ENCODE measurements at places on chromosomes 12 and 14.

- no peak for DNase-seq
Observed at GRCh38 chr12:11730299-11731041, 81.0 kb downstream of the ETV6 start.

- no peak for DNase-seq
Observed at GRCh38 chr12:14514154-14514842, 53.4 kb downstream of the PLBD1 start.

- DNase-seq: no peak
Observed at GRCh38 chr12:118536306-118536906, 160.1 kb downstream of the SUDS3 start.

DNA sequence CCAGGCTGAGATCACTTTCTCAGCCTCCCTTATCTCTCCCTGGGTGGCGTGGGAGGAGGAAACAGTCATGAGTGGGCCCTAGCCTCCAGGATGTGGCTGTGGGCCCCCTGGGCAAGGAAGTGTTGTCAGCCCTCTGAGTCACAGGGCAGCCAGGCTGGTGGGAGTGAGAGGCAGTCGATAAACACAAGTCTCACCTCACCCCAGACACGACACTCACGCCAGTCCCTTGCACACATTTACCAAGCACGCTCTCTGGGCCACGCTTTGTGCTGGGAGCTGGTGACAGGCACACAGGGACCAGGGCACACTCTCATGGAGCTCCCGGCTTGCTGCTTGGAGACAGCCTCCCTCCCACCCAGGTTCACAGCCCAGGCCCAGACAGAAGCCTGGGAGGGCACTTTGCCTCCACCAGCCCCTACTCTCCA, 1.9 kb upstream of the KRT79 start:
- DNase-seq: no peak

GRCh38 chr14:54761835-54762234, 140.8 kb downstream of the GCH1 start:
- no peak for DNase-seq

DNA sequence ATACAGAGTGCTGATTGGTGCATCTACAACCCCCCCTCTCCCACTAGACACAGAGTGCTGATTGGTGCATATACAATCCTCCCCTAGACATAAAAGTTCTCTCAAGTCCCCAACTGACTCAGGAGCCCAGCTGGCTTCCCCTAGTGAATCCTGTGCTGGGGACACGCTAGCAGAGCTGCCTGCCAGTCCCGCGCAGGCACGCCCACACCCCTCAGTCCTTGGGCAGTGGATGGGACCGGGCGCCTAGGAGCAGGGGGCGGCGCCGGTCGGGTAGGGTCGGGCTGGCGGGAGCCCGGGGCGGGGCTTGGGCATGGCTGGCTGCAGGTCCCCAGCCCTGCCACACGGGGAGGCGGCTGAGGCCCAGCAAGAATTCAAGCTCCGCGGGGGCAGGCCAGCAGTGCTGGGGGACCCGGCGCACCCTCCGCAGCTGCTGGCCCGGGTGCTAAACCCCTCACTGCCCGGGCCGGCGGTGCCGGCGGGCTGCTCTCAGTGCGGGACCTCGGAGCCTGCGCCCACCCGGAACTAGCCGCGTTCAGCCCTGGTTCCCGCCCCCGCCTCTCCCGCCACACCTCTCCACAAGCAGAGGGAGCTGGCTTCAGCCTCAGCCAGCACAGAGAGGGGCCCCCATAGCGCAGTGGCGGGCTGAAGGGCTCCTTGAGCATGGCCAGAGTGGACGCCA, 64.3 kb upstream of the DDHD1 start:
- DNase-seq: no peak

GRCh38 chr14:24232645-24233537, at the start of gene GMPR2:
TSS of gene GMPR2 (plus strand) at chr14:24232929. CDS start at chr14:24233254, 325 bp downstream.
- DNase-seq: no peak

- no peak for DNase-seq
Observed at GRCh38 chr14:68174446-68174845, 354.9 kb downstream of the RAD51B start.

GRCh38 chr14:94769391-94770250, at the start of gene GSC:
TSS of gene GSC (minus strand) at chr14:94770113. CDS start at chr14:94770015, 98 bp downstream.
- DNase-seq: no peak

DNA sequence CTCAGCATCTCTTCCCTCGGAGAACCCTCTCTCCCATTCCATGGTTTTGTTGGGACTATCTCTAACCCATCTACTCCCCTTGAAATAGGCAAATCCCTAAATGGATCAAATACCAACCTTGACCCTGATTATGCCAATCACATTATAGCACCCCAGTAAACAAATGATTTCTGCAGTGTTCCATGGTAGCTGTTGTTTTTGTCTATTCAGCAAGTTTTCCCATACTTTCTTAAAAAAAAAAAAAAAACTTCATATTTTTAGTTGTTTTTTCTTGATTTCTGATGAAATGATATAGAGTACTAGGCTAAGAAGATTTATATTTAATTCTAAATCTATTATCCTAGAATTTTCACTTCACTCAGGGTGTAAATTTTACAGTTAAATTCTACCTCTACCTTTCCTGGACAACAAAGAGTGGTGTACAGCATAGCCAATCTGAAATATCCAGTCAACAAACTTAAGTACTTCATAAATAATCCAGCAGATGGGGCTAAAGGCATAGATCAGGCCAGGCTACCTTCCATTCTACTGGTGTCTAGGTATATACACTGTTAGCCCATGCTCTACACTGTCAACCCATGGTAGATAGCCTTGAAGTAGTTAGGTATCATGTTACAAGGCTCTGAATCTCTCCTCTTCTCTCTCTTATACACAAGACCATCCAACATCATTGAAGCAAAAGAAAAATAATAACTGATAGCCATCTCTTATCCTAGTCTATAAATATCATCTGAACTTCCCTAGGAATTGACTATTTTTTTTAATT, 82.2 kb downstream of the PLEKHG7 start:
- no peak for DNase-seq

GRCh38 chr12:82470906-82471512, 112.7 kb downstream of the METTL25 start:
- DNase-seq: no peak

DNA sequence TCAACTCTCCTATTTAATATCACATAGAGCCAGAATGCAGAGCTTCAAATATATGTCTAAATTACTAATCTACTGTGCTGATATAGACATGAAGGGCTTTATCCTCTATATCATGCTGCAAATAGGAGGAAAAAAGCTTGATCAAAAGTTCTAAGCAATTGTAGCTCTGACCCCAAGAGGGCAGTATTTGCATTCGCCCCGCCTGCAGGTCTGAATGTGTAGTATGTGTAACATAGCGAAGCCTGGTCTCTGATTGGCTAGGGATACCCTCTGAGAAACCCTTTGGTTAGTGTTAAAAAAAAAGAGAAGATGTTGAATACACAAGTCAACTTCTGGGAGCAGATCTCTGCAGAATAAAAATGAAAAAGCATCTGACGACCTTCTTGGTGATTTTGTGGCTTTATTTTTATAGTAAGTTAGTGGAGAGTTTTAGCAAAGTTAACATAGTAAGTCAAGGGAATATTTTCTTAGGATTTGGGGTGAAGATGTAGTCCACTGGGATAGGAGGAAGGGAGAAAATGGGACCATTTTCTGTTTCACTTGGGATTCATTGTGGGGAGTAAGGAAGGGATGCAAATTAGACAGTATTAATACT, 151.6 kb upstream of the OR4E1 start:
- DNase-seq: no peak
